ENCODE measurements at places on chromosomes 3 and 15.

DNA sequence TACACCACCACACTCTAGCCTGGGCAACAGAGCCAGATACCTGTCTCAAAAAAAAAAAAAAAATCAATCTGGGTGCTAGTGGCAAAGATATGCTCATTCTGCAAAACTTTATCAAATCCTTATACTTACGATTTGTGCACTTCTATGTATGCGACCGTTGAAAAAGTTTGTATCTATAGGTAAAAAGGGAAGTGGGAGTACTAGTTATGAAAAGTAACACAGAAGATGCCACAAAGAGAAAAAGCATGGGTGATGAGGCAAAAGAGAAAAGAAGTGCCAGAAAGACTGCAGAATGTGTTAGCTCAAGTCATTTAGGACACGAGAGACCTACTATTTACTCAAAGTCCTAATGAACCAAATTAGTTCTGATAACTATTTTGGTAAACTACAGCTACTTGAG, 407.8 kb downstream of the SHQ1 start:
- DNase-seq = no peak

DNA sequence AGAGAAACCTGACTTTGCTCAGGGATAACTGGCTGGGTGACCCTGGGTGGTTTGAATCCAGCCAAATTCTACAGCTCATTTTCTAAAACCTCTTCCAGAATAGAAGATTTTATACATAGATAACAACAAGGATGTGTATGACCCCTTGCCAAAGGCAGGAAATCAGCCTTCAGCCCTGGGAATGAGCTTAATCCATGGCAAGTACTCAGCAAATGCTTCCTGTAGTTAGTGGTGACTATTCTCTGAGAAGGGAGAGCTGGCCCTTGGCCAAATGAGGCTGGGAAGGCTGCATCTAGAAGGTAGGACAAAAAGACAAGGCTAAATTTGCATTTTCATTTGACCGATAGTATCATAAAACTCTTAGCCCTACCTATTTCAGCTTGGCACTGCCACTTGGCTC, 4.6 kb upstream of the HACD3 start:
- DNase-seq = no peak

GRCh38 chr15:31079519-31079918, 22.0 kb downstream of the TRPM1 start:
- DNase-seq = peak; percentile 86

DNA sequence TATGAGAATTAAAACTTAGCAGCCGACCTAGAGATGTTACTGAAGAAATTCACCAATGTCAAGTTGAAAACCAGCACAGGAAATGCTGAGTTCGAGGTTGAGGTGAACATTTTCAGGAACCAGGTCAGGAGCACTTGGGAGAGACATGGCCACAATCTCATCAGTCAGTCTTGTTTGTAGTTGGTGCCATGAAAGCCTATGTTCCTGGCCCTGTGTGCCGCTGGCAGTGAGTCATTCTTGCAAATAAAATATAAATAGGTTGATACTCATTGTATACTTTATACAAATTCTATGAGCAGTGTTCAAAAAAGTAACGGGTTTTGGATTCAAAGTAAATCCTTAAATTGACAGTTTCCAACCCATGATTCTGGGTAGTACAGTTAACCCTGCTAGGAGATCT, 1.5 kb upstream of the FSIP1 start:
- DNase-seq = no peak

GRCh38 chr15:80970018-80970657, 19.5 kb downstream of the MESD start:
- DNase-seq = no peak

DNA sequence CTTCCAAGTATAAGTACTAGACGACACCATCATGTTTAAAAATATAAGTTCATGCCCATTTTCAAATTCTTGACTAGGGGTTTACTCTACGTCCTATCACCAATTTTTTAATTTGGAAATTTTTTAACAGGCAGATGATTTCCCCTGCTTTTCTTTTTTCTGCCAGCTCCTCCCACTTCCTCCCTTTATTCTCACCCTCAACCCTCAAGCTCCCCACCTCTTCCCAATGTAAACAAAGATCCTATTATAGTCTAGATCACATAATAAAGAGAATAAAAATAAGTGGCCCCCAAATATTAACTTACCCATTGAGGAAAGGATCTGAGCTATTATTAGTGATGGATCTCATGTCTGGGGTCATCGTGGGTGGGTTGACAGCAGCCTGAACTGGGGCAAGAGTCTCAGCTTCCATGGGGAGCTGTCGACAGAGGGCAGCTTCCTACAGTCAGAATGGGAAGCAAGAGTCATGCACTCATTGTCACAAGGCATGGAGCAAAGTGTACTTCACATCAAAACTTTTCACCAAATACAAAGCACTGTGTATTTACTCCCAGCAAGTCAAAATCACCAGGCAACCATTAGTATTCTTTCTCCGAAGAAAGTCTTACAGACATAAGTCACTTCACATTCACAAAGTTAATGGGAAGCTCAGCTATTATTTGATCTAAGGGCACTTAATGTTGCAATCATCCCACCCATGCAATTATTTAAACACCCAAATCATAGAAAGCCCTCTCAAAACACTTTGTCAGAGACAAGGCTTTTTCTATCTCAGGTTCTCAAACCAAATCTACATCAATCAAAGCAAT, 53.2 kb downstream of the TM4SF4 start:
- DNase-seq = no peak

DNA sequence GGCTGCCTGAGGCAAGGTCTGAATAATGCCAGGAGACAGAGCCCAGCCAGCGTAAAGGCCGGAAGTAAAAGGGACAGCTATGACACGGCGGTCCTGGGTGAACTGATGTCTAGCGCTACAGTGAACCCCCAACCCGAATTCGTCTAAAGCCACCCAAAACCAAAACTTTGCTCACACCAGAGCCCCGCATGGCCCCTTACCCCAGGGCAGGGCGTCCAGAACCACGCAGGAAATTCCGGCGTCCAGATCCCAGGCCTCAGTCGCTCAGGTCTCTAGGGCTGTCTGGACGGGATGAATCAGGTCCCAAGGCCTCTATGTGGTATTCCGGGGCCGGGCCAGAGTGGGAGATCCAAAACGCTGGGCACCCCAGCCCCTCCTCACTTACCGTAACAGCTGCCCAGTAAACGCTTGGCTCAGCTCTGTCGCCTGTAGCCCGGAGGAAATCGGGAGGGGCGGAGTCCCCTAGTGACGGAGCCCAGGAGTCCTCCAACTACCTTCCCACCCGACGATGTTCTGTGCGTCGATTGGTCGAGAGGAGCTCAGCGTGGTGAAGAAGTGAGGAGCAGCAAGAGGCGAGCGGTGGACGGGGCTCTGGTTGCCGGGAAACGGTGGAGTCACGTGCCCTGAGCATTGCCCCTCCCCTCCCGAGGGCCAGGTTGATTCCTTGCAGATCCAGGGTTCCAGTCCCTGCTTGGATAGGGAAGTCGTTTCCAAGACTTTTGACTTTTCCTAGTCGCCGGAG, at the start of gene CCDC32:
CCDC32 (minus strand) TSS at position 452 of the 742 bp plus-strand sequence. CDS start 2,027 bp downstream, outside the sequence.
- peak; percentile 100 for DNase-seq

DNA sequence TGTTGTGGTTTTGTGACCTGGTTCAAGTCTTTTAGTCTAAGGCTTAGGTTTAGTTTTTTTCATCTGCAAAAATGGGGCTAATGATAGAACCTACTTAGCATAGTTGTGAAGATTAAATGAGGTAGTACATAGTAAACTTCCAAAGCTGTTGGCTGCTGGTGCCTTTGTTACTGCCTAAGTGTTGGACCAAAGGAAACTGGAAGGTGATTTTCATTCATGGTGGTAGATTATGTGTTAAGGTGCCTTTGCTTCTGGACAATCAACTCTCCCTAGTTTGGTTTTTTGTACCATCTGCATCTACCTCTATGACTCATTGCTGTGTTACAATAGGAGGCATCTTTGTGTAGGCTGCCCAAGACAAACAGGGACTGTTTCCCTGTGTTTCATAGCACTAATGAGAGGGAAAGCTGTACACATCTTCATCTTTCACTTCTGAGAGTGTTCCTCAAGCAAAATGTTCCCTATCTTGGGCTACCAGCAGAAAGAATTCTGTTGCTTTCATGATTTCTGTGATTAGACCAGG, 3.2 kb downstream of the MAP2K1 start:
- no peak for DNase-seq

- DNase-seq = peak; percentile 57
Measured at GRCh38 chr3:42264399-42265058, 1.5 kb downstream of the CCK start.

GRCh38 chr3:138440596-138440995, 6.2 kb downstream of the ESYT3 start:
- DNase-seq = no peak

- DNase-seq = no peak
Measured at GRCh38 chr3:99765042-99765942, 52.4 kb upstream of the CMSS1 start.

- DNase-seq = no peak
Measured at GRCh38 chr15:43799209-43799944, 643 bp downstream of the SERINC4 start.

- DNase-seq = no peak
Measured at GRCh38 chr3:9384141-9384828, 13.1 kb upstream of the SETD5 start.

DNA sequence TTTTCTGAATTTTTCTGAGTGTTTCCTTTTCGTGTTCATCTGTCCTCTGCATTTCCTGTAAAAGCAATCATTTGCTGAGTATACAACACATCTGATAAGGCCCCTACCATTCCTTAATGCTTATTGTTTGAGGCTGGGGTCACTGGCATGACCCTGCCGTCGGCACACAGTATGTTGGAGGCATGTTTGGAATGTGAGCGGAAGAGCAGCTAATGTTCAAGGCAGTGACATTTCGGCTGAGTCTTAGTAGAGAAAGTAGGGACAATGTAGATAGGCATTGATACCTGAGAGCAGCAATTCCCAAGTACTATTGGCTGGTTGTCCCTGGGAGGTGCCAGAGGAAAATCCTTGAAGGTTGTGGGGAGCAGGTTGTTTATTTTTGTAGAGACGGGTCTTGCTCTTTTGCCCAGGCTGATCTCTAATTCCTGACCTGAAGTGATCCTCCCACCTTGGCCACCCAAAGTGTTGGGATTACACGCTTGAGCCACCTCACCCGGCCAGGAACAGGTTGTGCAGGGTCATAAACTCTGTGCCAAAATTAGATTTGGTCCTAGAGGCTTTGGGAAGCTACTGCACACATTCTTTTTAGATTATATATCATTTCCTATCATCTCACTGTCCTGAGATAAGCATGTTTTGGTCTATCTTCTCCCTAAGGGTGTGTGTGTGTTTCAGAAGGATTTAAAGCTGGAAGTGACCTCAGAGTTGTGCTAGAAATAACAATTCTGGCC, 13.5 kb downstream of the PTPN23 start:
- peak; percentile 77 for DNase-seq

GRCh38 chr3:14186854-14187458, 8.3 kb downstream of the LSM3 start:
- DNase-seq = no peak

DNA sequence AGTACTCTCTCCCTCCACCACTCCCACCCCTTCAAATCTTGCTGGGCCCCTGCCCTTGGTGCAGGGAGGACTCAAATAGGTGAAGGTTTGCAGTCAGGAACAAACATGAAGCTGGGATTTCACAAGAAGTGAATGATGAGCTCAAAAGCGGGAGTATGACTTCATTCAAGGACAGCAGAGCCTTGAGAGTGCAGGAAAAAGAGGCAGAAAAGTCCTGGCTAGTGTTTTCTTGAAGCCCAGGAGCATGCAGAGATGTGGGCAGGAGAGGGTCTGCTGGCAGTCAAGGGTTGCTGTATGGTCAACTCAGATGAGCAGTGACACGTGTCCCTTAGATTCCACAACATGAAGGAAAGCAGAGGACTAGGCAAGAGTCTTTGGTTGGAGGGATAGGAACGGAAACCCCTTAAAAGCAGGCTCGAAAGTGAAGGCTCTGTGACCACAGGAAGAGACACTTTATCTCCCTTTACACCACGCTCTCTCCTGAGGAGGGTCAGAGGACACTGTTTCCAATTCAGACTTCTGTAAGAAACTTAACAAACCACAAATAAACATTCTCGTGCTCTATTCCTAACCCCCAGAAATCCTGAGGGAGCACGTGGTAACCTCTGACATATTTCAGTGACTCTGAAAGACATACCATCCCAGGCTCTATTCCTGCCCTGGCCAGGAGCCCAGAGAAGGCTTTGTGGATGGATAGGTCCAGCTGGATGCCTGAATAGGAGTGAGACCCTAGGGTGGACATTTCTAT, 168.0 kb upstream of the NDN start:
- DNase-seq = no peak

DNA sequence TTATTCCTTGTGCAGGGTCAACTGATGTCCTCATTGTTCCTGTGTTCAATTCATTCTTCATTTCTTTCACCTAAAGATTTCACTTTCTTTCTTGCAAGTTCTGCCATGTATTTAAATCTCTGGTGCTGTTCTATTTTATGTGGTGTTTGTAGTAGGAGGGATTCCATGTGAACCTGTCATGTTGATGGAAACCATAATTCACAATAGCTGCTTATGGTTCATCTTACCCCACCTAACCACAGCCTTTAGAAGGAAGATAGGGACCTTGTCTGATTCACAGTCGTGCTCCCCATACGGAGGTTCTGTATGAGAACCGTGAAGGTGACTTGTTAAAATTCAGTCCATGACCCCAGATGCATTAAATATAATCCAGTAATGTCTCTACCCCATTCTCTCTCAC, 21.9 kb downstream of the SLCO2A1 start:
- no peak for DNase-seq

GRCh38 chr3:74592359-74592758, 22.1 kb downstream of the CNTN3 start:
- no peak for DNase-seq

DNA sequence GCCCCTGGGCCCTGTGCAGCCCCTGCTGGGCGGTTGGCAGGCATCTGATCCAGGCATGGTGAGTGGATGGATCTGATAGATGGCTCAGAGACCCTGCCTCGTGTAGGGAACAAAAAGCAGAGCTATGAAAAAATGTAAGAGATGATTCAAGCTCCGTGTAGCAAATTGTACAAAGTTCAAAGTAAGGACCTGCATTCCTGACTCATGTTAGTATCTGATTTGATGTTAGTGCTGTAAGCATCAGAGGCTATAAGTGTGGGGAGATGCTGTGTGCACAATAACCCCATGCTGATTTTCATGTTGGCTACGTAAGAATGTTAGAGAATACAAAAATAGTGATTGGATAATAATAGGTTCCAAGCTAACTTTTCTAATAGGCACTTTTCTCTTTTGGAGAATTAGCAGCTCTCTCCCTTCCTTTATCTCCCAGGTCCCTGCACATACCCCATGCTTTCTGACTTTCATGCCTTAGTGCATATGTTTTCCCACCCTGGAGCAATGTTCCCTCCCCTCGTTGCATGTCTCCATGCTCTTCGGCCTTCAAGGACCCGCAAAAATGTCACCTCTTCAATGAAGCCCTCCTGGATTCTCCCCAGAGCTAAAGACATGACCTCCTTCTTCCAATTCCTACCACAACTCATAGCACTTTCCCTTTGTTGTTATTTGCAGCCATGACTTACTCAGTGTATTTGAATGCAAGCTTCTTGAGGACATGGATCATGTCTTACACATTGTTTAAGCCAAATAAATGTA, 1.6 kb downstream of the CCR9 start:
- DNase-seq = no peak

Data from islet precursor cell (in vitro differentiated cells).